ENCODE measurements at places on chromosomes 5 and 9.

GRCh38 chr5:53170746-53171349 is 61.3 kb upstream of the MOCS2 start:
- DNase-seq: no peak

DNA sequence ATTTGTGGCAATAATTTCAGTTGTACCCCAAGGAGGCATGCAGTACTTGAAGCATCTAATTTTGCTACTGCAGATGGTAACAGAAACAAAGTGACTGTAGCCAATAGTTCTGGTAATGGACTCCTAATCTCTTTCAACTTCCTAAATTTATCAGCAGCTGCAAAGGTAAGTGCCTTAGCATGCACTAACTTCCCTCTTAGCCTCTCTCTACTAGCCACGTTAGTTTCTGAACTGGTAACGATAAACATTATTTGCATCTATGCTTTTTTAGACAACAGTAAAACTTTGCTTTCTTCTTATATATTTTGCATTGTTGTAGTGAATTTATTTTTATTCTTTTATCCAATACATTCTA is 6.2 kb upstream of the CKS2 start:
- no peak for DNase-seq

DNA sequence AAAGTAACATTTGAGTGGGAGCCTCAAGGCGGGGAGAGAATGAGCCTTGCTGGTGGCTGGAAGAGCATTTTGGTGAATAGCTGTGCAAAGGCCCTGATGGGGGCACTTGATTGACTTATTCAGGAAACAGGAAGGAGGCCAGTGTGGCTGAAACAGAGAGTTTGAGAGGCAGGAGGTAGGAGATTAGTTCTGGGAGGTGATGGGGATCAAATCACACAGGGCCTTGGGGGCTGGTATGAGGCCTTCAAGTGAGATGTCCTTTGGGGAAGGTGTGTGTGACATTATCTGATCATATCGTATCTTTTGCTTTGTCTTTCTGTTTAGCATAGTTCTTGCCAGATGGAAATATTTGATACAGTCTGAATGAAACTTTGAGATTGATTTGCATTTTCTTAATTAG is 172.3 kb downstream of the TENT4A start:
- DNase-seq: no peak

DNA sequence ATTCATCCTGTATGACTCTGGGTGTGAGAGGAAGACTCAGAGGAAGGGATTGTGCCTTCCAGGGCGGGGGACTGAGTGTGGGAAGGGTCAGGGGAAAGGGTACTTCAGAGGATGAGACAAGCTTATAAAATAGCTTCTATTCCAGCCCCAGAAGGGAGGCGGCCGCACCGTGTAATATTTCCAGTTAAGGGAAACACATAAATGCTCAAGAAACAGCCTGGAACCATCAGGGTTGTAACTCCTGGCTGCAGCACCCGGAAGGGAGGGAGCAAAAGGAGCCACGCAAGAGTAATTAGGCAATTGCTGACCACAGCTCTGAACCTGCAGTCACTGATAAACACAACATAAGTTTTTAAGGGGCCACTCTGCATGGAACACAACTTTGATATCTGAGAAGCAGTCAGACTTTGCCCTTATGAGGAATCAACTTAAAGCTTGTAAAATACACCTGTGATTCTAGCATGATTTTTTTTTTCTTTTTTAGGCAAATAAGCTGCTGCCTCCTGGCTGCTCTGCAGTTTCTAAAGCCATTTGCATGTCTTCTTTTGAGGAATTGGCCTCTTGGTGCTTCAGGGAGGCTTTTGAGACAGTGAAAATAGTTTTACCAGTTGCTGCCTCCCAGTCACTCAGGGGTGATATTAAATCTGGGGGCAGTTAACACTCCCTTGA is 382.7 kb downstream of the ENC1 start:
- DNase-seq: no peak

- DNase-seq: no peak
These were observed 12.8 kb downstream of the OLFM1 start for GRCh38 chr9:135100241-135100681.

DNA sequence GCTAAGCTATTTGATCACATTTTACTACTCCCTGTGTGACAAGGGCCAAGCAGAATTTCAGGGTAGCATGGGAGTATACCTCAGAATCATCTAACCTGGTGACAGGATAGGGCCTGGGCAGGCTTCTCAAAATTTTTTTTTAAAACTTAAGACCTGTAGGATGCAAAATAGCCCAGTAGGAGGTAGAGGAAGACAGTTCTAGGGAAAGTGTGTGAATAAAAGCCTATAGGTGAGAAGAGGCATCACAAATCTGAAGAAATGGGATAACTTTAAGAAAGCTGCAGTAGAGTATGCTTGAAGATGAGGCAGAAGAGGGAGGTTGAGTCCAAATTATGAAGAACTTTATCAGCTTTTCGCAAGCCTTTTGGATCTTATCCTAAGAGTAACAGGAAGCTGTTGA is 32.3 kb downstream of the CNTRL start:
- no peak for DNase-seq

DNA sequence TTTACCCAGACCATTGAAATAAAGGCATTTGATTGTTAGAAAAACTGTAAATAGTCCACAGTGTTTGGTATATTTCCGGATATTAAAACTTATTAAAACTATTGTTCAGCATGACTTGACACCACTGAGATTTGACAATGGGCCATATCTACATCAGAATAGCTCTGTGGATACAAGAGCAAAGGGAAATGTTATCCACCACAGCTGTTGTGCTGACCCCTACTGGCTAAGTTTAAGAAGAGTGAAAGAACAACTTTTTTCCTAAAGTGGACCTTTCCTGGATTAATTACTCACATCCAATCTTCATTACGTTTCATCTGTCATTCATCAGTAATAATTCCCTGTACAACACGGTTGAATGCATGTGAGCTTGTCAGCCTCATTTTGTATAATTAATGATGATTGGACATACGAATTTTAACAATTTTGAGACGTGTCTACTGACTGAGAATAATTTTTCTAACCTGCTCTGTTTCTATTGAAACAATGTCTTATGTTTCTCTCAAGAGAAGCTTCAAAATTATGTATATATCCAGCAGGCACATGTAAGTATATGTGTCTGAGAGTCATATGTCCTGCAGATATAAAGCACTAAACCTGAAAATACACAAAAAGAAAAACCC is 1952.6 kb downstream of the MAT2B start:
- no peak for DNase-seq

- no peak for DNase-seq
These were observed 14.6 kb upstream of the TCF7 start for GRCh38 chr5:134099939-134100282.

DNA sequence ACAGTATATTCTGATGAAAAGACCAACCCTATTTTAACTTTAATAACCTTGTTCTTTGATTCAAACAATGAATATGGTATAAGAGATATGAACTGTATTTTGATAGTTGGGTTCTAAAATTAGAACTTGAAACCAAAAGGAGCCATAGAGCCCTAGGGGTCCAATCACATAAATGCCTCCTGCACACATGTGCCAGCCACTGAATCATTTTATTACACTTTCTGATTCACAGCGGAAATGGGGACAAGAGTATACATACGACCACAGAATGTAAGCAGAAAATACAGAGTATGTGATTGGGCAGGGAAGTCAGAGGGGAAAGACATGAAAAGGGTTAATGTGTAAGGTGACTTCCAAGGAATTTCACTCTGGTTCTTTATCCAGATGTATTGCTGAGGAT is 1000.2 kb downstream of the NR2F1-AS1 start:
- no peak for DNase-seq

- no peak for DNase-seq
These were observed 40.3 kb upstream of the CDKN2AIPNL start for GRCh38 chr5:134451936-134452505.

- no peak for DNase-seq
These were observed 498.6 kb upstream of the GRIN3A start for GRCh38 chr9:102237094-102237493.

DNA sequence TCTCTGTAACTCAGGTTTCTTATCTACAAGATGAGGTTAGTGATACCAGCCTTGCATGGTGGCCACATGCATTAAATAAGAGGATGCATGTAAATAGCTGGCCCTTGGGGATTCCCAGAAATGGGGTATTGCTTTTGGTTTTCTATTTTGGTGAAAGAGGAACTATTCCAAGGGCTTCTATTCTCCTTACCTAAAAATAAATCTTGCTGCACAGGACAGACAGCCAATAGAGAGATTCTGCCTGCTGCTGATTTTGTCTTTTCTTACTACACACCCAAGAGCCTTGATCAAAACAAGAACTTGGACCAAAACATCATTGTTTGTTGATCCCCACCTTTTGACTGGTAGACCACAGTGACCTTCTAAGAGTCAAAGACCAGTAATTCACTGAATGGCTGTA is 161.8 kb downstream of the PJA2 start:
- no peak for DNase-seq

- DNase-seq: no peak
These were observed 59.8 kb downstream of the CPLANE1 start for GRCh38 chr5:37189355-37189754.

DNA sequence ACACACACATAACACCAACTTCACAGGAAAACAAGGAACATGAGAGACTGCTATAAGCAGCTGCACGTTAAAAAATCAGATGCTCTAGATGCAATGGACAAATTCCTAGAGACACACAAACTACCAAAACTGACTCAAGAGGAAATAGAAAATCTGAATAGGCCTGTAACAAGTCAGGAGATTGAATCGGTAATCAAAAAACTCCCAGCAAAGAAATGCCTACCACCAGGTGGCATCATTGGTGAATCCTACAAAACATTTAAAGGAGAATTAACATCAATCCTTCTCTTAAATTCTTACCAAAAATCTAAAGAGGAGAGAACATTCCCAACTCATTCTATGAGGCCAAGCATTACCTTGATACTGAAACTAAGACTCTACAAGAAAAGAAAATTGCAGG is 54.9 kb downstream of the NDST1 start:
- no peak for DNase-seq

- no peak for DNase-seq
These were observed 69.9 kb upstream of the MSX2 start for GRCh38 chr5:174654442-174654841.

GRCh38 chr5:102231693-102232619 is 64.1 kb downstream of the SLCO4C1 start:
- no peak for DNase-seq

GRCh38 chr5:16519435-16519834 is 53.8 kb upstream of the ZNF622 start:
- DNase-seq: no peak

- no peak for DNase-seq
These were observed 104.8 kb upstream of the RAD23B start for GRCh38 chr9:107178293-107178692.

DNA sequence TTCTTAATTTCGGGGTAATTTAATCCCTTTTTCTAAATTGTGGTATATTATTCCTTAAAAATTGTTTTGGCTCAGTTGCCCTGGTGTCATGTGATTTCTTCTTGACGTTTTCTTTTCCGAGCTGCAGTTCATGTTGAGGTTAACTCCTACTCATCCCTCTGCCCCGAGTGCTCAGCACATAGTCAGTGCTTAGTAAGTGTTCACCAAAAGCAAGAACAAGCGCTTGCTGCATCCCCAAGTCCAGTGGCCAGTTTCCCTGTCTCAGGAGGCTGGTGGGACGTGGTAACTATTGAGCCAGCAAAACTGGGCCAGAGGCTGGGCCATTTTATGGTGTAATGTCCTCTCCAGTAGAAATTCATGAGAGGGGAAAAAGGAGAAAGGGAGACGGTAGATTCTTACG is 23.3 kb downstream of the TRIO start:
- no peak for DNase-seq

- no peak for DNase-seq
These were observed 9.7 kb downstream of the GRIN1 start for GRCh38 chr9:137148661-137149060.

DNA sequence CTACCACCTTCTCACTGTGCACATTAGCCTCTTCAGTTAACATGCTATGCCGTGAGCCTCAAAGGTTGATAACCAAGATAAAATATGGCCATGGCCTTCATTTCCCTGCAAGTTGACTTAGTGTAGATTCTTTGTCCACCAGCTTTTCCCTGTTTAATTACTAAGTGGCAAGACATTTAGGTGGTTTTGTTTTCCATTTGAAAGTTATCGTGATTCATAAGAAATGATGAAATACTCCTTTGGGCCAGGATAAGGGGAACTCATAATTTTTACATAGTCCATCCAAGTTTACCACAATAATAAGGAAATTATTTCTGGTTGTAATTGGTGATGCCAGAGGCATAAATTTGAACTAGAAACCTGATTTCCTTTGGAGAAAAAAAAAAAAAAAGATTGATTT is 609.6 kb downstream of the TAF11L14 start:
- no peak for DNase-seq

DNA sequence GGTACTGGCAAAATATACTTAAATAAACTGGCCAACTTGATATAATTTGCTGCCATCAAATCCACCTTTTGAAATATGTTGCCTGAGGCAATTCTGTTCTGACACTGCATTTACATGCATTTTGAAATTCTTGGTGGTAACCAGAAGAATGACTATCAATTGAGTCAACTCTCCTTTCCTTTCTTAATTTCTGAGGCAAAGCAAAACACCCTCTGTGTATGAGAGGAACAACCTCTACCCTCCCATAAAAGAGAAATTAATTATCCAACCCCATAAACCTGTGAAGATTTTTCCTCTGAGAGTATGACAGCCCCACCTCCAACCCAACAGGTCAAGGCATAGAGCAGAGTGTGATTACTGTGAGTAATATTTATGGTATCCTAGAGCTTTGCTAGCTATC is 286.8 kb downstream of the NR2F1-AS1 start:
- DNase-seq: no peak

DNA sequence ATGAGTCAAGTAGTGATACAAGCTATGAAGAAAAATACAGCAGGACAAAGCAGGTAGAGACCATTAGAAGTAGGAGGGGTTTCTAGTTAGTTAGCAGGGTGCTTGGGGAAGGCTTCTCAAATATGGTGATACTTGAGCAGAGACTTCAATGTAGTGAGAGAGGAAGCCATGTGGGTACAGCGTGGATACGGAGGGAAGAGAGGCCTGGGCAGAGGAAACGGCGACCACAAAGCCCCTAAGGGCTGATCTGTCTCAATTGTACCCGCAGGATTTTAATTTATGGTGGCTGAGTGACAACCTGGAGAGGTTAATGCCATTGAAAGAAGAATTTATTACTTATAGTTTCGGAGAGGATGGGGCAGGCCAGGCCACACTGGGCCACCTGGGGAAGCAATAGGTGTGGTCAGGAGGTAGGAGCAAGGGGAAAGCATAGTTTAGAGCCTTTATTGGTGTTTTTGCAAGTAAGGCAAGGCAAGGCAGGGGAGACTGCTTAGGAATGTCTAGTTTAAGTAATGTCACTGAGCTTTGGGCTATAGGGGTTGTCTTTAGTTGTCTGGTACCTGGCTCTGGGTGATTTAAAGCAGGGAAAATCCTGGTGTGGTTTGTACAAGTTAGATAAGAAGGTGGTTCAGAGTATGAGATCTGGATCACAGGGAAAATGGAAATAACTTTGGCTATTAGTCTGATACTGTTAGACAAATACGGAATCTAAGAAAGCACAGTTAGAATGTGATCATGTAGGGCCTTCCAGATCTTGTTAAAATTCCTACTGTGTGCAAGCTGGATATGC is 42.6 kb downstream of the GCNT4 start:
- no peak for DNase-seq

DNA sequence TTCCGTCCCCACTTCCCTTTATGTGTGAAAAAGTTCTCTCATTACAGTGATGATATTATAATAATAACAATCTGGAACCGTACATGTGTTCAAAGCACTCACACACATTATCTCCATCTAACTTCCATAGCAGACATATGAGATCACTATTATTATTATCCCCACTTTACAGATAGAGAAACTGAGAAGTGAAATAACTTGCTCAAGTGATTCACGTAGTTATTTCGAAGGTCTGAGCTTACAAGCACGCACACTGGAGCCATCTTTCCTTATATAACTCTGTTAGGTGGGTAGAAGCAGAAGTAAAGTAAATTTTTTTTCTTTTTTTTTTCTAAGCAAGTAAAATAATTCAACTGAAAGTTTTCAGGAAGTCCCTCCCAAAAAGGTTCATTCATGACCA is 62.9 kb upstream of the PTGER4 start:
- no peak for DNase-seq
